ENCODE measurements at places on chromosomes 3 and 15. TPM values are rescaled to one million over a fixed set of nuclear protein-coding genes. Genes with fewer than 3 reads are reported as not detected.

Gene HEMK1
- polyA plus RNA-seq = 30.3 TPM

Gene HYAL1
- polyA plus RNA-seq = 0.54 TPM

Gene HYAL2
- 3.4 TPM for polyA plus RNA-seq

Gene MRPS11
- 59.0 TPM for polyA plus RNA-seq

Gene LTK
- polyA plus RNA-seq = not detected

Gene GOLGA6L26
- not detected for polyA plus RNA-seq

Gene SLC9A9
- 17.3 TPM for polyA plus RNA-seq

Gene THPO
- not detected for polyA plus RNA-seq

Data from naive thymus-derived CD8-positive, alpha-beta T cell (primary cell).